T-helper 9 cell (primary cell): ENCODE measurements at places on chromosomes 13 and 19.

- DNase-seq, result no peak
These were observed 117.2 kb upstream of the TRPC4 start for GRCh38 chr13:37986811-37987210.

DNA sequence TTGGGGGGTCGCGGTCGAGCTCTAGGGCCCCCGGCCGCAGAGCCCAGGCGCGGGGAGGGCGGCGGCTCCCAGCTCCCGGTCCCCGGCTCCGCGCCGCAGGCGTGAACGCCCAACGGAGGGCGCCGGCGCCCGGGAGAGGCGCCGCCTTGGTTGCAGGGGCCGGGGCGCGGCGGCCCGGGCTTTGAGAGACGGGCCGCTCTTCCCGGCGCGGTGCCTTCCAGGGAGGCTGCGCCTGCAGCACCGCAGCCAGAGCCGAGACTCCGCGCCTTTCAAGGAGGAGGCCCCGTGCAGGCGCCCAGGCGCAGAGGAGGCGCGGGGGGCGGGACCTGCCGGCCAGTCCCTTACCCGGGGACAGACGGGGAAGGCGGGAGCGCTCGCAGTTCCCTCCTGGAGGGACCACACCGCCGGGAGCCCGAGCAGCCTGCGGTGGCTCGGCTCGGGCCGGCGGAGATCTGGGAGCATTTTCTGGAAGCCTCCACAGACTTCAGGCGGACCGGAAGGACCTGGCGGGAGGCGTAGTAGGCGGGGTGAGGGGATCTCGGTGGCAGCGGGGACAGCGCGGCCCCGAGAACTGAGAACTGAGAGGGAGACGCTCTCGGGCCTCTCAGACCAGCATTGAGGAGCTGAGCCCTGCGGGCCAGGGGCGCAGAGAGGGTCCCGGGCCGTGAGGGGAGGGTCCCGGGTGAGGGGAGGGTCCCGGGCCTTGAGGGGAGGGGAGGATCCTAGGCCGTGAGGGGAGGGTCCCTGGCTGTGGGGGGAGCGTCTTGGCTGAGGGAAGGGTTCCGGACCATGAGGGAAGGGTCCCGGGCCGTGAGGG, 25.5 kb upstream of the MCF2L start:
- DNase-seq, result no peak

DNA sequence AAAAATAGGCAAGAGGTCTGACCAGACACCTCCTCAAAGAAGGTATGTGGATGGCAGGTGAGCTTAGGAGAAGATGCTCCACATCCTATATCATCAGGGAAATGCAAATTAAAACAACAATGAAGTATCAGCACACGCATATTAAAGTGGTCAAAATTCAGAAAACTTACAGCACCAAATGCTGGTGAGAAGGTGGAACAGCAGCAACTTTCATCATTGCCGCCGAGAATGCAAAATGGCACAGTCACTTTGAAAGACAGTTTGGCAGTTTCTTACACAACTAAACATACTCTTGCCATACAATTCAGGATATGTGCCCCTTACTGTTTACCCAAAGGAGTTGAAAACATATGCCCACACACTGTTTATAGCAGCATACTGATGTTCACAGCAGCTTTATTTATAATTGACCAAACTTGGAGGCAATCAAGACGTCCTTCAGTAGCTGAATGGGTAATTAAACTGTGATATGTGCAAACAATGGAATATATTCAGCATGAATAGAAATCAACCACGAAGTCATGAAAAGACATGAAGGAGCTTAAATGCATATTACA, 22.5 kb downstream of the OR10H4 start:
- no peak for DNase-seq

DNA sequence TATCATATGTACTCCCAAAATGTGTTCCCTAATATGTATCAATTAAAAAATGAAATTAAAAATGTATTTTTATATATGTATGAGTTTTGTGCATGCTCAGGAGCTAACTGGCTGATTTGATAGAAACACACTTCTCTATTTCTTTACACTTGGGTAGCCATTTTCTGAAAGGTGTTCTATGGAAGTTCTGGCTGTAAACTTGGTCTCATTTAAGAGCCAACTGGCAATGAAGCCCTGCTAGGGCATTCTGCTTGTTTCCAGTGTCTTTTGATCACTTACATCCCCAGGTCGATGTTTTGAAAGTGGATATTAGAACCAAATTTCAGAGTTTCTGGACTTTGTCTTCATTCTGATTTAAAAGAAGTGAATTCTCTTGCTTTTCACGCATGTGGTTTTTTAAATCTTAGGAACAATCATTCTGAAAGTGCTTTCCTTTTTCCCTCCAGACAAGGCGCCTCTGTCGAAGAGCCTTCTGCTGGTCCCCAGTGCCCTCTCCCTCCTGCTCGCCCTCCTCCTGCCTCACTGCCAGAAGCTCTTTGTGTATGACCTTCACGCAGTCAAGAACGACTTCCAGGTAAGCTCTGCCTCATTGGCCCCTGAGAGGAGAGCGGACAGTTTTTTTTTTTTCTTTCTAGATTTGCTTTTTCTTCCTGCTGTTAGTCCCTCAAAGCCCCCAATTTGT, 20.1 kb downstream of the GPR18 start:
- DNase-seq, result no peak

DNA sequence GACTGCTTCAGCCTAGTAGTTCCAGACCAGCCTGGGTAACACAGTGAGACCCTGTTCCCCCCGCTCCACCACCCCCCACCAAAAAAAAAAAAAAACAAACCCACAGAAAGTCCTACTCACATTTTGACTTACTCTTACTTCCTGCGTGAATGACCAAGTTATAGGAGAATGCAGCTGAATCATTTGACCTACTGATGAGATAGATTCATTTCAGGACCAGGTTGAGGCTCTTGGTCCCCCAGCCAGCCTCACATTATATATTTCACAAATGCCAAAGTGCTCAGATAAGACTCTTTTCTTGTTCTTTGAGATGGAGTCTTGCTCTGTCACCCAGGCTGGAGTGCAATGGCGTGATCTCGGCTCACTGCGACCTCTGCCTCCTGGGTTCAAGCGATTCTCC, 70.2 kb downstream of the KLF5 start:
- DNase-seq, result no peak

DNA sequence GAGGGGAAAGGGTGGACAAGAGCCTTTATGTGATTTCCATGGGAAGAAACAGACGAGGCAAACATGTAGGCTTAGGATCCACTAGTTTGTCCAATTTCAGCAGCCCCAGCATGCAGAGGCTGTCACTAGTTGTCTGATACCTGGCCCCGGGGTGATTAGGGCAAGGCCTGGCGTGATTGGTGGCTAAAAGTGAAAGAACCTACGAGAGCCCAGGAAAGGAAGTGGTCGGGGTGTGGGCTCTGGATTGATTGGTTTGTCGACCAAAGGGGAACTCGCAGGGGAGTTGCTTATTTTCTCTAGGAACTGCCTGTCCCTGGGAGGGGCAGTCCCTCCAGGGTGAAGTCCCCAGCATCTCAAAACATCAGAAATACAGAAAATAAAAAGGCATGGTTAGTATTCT, 64.2 kb upstream of the UQCRFS1 start:
- DNase-seq, result peak; percentile 16

GRCh38 chr13:46383383-46383782, 3.7 kb downstream of the RUBCNL start:
- DNase-seq, result no peak

DNA sequence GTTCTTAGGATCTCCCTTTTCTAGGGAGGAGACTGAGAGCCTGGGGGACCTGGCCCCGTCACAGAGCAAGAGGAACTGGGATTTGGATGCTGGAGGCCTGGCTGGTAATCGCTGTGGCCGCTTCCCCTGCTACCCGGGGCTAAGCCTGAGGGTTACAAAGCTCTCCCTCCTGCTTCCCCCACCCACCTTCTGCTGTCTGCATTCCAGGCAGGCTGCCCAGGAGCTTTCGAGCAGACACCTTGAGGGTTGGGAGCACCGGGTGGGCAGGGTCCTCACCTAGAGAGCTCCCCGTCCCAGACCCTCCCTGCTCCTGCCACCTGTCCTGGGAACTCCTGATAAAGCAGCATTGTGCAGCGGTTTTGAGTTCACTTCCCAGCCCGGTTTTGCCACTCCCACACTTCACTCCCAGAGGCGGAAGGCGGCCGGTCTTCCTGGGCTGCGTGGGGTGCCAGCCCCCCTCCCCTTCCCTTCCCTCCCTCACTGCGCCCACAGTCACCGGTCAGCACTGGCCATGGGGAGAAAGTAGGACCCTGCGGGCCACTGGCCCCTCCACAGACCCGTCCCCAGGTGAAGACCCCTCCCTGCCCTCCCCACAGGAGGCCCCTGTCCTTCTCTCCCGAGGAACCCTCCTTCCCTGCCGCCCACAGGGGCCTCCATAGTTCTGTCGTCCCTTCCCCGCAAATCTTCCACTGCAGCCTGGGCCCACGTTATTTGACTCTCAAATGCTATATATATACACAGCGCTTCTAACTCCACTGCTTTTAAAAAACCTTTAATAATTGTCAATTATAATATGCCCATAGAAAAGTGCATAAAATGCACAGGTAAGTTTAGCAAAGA, 8.1 kb downstream of the PAK4 start:
- no peak for DNase-seq

DNA sequence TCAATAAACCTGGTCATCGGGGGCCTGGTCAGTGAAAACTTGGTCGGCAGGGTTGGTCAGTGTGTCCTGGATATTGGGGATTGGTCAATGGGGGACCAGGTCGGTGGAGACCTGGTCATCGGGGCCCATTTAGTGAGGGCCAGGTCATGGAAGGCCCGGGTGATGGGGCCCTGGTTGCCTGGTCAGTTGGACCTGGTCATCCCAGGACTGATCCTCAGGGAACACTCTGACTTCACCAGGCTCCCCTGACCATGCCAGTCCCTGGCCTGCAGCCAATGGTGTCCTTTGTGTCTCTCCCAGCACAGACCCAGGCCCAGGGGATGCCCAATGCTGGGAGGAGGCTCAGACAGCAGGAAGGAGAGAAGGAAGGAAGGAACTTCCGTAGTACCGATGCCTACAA, 42.1 kb upstream of the TPM4 start:
- no peak for DNase-seq

DNA sequence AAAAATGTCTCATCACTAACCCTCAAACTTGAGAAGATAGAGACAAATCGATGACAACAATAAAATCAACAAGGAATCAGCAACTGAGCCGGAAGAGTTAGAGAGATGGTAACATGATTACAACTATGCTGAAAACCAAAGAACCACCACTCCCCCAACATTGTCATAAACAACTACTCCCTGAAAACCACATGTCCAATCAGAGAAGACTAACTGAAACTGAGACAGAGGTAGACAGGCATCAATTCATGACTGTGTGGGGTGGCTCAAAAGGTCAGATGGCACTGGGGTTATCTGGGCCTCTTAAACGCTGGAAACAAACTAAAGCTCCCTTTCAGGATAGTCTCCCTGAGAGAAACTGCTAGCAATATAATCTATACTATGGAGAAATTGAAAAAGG, 488.8 kb downstream of the KCTD12 start:
- no peak for DNase-seq

DNA sequence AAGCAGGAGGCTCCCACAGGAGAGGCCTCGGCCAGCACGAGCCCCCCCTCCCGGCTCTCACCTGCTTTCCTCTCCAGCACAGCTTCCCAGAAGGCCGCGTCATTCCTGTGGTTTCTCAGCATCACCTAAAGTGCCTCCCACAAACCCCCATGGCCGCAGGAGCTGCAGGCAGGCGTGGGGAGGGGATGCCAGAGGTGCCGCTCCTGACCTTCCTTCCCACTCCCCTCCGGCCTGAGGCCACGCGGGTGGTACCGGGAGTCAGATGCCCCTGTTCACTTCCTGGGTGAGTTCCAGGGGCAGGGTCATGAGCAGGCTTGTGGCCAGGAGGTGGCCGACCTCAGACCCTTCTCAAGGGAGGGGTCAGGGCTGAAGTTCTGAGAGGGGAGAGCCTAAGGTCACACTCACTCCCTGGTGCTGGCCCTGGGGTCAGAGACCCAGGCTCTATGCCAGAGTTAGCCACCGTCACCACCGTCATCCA, 14.4 kb upstream of the NPAS1 start:
- no peak for DNase-seq

- no peak for DNase-seq
These were observed 432.3 kb upstream of the TSHZ3 start for GRCh38 chr19:31781542-31781941.

- DNase-seq, result no peak
These were observed 60.9 kb downstream of the PEX11G start for GRCh38 chr19:7427944-7428343.

DNA sequence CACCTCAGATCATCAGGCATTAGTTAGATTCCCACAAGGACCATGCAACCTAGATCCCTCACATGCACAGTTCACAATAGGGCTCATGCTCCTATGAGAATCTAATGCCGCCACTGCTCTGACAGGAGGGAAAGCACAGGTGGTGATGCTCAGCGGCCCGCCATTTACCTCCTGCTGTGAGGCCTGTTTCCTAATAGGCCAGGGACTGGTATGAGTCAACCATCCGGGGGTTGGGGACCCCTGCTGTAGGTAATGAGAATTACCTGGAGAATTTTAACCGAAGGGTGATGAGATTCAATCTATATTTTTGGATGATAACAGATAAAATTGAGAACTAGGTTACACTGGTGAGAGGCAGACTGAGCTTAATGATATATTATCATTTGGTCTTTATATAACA, 101.4 kb downstream of the LACC1 start:
- no peak for DNase-seq

DNA sequence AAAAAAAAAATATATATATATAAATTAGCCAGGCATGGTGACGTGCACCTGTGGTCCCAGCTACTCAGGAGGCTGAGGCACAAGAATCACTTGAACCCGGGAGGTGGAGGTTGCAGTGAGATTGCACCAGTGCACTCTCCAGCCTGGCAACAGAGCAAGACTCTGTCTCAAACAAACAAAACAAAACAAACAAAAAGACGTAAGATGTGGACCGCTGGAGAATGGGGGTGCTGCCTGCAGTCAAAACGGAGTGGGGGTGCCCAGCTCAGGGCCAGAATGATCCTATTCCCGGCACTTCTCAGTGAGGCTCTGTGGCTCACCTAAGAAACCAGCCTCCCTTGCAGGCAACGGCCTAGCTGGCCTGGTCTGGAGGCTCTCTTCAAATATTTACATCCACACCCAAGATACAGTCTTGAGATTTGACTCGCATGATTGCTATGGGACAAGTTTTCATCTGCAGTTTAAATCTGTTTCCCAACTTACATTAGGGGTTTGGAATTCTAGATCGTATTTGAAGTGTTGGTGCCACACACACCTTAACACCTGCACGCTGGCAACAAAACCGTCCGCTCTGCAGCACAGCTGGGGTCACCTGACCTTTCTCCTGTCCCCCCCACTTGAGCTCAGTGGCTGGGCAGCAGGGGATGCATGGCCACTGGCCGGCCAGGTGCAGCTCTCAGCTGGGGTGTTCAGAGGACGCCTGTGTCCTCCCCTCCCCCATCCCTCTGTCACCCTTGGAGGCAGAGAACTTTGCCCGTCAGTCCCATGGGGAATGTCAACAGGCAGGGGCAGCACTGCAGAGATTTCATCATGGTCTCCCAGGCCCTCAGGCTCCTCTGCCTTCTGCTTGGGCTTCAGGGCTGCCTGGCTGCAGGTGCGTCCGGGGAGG, at the start of gene F7:
TSS of gene F7 (plus strand) at position 760 of the 889 bp plus-strand sequence. CDS start at position 811, 51 bp downstream.
- DNase-seq, result no peak
